ENCODE measurements at places on chromosomes 4 and X.

GRCh38 chr4:109511414-109511813, 48.6 kb upstream of the MCUB start:
- DNase-seq: no peak

GRCh38 chr4:150436598-150437370, 145.2 kb upstream of the MAB21L2 start:
- DNase-seq: no peak

- no peak for DNase-seq
Observed at GRCh38 chr4:151600432-151600831, 160.4 kb downstream of the GATB start.

DNA sequence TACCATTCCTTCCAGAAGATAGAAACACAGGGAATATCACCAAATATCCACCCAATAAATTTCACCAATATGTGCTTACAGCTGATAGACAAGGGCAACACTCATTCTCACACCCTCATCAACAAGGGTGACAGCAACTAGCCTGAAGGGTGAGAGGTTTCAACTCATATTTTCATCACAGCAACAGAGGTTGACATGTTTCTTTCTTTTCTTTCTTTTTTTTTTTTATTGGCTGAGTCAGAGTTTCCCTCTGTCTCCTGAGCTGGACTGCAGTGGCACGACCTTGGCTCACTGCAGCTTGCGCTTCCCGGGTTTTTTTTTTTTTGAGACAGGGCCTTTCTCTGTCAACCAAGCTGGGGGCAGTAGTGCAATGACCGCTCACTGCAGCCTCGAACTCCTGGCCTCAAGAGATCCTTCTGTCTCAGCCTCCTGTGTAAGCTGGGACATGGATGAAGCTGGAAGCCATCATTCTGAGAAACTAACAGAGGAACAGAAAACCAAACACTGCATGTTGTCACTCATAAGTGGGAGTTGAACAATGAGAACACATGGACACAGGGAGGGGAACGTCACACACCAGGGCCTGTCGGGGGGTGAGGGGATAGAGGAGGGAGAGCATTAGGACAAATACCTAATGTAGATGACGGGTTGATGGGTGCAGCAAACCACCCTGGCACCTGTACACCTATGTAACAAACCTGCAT, 27.5 kb upstream of the ASMTL start:
- no peak for DNase-seq
